ENCODE measurements at places on chromosomes 2 and 18.

DNA sequence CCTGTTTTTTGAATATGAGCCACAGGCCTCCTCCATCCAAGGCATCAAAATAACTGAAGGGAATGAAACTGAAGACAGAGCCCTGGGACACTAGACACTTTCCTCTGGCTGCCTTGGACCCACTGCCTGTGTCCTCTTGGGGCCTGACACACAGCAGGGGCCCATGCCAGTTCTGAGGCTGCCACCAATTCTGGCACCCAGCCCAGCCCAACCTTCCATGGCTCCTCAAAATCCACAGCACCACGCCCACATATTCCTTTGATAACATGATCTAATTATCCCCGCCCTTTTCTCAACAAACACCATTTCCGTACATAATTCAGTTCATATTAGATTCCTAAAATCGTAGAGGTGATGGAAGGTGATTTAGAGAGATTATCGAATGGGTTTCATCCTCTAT, 64.2 kb downstream of the EMX1 start:
- DNase-seq, result no peak

- no peak for DNase-seq
These were observed at the start of gene CLASP1 for GRCh38 chr2:121649149-121649595. TSS of gene CLASP1 (minus strand) at chr2:121649462. CDS start at chr2:121605895, 43,567 bp downstream.

DNA sequence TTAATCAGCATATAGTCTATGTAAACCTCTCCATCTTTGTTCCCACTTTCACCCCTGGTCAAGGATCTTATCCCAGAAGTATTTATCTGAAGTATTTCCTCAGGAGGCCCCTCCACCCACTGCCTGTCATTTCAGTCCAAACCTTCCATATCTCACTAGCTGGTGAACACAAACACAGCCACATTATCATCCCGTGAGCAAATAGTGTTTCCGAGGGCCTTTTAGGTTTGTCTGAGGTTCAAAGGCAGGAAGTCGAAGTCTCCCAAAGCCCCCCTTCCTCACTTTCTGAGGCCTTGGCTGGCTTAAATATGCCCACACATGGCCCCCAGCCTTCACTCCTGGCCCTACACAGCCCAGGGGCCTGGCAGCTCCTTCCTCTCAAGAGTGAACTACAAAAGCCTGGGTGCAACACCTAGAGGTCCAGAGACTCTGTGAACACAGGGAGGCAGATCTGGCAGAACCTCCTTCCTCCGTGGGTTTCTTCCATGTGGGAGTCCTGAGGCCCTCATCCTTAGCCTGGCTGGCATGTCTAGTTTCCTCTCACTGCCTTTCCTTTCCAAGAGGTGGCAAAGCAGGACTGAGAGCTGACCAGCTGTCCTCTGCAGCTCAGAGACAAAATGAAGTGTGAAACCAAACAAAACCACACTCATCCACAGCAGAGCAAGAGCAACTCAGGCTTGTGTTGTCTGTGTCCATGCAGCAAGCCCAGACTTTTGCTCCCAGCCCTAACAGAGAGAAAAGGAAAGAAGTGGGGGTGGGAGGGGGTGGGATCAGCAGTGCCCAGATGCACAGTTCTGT, 264.2 kb downstream of the SS18 start:
- DNase-seq, result no peak

DNA sequence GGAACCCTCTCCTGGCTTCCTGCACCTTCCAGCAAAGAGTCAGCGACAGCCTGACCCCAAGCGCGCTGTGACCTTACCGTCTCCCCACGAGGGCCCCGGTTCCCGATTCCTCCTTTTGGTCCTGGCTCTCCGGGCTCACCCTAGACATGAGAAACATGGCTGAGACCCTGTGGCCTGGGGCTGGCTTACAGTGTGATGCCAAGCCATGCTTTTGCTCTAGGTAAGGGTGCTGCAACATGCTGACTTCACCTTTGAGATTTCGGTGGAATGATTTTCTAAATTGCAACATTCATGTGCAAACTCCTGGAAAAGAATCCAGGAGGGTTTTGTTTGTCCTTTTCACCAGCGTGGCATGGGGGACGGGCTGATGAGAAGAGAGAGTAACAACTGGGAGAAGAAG, 63.9 kb downstream of the COL6A3 start:
- DNase-seq, result no peak

- DNase-seq, result no peak
These were observed 25.7 kb downstream of the RHOB start for GRCh38 chr2:20472569-20472968.

- DNase-seq, result no peak
These were observed 37.9 kb downstream of the MTERF4 start for GRCh38 chr2:241064008-241064801.

DNA sequence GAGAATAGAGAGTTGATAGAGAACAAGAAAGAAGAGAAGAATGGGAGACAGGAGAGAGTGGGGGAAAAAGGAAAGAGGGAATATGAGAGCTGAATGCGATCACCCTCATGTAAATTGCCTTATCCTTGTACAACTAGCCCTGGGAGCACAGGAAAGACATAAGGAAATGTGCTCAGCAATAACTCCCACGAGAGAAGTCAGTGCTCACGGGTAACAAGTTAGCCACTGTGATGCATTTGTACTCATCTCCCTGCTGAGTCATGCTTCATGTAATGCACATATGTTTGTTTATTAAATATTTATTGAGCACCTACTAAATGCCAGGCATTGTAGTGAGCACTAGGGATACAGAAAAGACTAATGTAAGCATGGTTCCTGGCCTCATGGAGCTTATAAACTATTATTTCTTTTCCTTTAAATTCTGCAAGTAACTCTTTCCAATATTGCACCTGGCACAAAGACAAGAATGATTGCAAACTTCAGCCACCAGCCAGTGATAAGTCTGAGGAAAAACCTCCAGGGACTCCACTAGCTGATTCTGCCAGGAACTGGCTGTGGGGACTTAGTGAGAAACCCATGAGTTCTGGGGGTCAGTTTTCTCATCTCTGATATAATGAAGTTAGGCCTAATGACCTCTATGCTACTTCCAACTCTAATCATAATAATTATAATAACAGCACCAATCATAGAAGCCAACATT, 124.1 kb downstream of the LNPK start:
- DNase-seq, result no peak

- DNase-seq, result no peak
These were observed 33.5 kb downstream of the SUMO1 start for GRCh38 chr2:202204855-202205254.

- no peak for DNase-seq
These were observed 96.0 kb upstream of the RAB12 start for GRCh38 chr18:8513249-8513648.

GRCh38 chr2:196925768-196926561, 542 bp downstream of the PGAP1 start:
- DNase-seq, result peak; percentile 12

DNA sequence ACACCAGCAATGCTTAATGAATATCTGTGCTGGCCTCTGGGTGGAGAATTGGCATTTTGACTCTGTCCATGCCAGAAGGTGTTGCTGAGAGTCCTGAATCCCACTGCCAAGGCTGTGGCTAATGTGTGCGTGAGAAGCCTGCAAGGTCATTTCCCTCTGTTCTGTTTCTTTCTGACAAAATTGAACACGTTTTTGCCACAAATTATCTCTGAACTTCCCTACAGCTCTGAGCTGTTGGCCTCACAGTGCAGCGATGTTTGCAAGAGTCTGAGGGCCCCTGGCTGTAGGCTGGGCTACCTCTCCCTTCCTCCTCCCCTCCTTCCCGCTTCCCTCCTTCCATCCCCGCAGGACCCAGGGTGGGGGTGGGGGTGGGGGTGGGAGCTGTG, 154.1 kb upstream of the HS6ST1 start:
- DNase-seq, result no peak

DNA sequence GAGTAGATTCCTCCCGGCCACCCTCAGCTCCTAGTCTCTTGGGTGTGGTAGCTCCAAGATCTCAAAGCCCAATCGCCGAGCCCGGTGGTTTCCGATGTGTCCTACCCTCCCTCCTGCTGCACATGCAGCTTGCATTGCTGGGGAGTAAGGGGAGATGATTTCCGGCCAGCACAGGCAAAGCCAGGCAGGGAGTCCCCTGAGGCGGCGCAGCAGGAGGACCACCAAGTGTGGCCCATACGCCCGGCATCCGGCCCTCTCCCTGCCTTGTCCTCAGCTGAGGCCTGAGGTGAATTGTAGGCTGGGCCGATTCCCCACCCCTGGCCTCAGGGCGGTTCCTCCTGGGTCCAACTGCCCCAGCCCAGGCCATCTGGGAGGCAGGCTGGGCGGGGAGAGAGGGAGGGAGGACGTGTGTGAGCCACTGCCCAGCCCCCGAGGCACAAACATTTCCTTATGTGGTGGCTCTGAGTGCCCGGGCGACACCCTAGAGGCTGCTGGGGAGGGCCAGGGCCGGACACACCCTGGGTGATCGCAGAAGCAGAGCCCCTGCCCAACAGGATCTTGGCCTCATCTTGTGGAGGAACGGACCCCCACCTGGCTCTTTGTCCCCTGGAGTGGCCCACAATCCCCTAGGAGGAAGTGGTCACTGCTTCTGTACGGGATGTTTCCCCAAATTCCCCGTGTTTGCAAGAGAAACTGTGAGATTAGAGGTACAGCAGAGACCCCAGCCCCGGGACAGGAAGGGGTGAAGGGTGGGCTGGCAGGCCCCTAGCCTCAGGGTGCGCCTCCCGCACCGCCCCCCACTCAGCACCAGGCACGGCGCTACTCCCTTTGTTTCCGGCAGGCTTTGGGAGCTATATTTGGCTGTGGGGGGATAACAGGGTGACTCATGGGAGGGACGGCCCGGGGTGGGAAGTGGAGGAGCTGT, 41.9 kb upstream of the PTMA start:
- DNase-seq, result no peak

DNA sequence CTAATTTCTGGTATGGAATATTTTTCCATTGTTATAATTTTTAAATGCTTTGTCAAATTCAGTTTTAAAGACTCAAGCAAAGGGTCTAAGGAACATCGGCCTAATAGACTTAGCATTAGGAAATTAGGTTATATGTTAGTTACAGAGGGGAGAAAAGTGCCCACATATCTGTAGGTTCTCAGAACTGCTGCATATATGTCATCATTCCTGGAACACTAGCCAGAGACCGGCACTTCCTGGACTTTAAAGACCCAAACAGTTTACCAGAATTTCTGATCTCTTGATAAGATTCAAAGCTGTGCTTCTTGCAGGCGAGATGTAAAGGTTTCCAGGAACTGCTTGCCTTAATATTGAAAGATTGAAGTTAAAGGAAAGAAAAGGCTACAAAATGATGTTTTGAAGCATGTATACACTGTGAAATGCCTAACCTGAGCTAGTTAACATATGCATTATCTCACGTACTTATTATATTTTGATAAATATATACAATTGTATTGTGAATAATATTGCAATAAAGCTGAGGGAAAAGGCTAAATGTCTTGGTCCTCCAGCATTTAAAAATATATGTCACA, 993.6 kb downstream of the LRP1B start:
- no peak for DNase-seq

DNA sequence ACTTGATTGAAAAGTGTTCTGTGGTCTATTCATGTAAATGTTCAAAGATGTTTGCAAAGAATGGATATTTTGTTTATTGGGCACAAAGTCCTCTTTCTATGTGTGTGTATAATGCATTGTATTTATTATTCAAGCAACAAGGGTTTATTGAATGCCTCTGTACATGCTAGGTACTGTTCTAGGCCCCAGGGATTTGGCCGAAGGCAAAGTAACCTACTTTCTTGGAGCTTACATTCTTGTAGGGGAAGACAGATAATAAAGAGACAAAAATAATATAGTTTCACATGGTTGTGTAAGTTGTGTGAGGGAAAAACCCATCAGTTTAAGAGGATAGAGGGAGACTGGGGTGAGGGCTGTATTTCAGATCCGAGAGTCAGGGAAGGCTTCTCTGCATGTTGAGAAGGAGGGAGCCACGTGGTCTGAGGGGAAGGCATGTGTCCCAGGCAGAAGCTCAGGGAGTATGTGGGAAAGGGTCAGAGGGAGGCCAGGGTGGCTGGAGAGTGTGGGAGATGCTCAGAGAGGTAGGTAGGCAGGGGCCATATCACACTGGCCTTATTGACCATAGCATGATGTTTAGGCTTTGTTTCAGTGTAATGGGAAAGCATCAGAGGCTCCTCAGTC, 40.4 kb upstream of the GPR155 start:
- DNase-seq, result no peak

DNA sequence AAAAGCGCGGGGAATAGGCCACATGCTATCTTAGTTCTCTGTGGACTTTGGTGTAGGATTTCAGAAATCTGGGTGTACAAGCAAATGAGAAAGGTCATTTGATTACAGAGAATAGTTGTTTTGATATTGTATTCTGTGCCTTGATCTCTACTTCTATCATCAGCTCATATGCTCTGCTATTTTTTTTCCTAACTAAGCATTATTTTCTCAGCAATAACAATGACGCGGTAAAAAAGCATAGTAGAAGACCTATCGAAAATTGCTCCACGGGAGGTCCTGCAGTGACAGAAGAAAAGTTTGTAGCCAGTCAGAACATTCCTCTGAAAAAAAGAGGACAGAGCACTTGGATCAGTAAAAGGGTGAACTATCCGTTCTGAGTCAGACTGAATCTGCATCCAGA, 2.8 kb upstream of the SETBP1 start:
- DNase-seq, result no peak

- no peak for DNase-seq
These were observed 2.1 kb upstream of the INSIG2 start for GRCh38 chr2:118086024-118086633.

DNA sequence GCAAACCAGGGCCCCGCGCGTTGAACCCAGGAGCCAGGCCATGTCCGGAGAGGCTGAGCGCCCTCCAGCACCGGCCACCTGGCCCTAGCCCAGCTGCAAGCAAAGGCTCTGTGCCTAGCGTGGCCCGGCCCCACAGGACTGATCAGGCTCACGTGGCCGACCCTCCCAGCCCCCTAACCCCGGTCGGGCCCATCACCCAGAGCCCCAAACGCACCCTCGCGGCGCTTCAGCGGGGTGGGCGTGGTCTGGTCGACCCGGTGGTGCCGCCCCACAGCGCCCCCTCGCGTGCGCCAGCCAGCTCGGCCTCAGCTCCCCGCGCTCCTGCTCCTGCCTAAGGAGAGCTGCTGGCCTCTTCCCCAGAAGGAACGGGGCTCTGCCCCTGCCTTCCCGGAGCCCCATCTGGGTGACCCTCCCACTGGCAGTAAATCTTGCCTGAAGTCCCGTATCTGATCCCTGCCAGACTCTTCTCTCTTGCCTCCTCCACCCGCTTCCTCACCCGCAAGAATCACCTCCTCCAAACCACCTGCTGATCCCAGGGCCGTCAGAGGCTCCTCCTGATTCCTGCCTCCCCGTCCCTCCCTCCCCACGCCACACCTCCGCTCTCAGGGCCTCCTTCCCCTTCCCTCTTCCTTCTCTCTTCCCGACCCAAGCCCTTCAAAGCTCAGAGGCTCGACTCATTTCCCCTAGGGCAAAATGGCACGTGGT, 12.3 kb upstream of the TEX51 start:
- DNase-seq, result peak; percentile 16

GRCh38 chr2:205686783-205687640, 4.7 kb downstream of the NRP2 start:
- no peak for DNase-seq

DNA sequence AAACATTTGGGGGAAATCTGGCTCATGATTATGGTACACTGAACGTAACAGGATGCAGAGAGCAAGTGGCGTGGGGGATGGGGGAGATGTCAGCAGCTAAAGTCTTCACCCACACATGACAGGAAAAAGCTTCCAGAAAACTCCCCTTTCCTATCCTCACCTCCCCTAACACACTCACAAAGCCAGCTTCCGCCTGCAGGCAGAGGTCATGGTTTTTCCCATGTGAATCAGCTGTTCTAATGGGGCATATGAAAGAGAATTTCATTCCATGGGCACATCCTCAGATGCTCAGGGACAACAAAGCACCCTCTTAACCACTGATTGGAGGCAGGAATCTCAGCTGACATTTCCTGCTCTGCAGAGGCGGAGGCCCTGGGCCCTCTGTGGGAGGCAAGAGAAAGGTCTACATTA, 129.1 kb downstream of the TSN start:
- DNase-seq, result no peak

GRCh38 chr2:29729401-29729800, 192.0 kb downstream of the ALK start:
- DNase-seq, result no peak
